NCI-H1694 treated with DMSO at 0.1 percent for 48 hours (cell line): ENCODE measurements at places on chromosomes 5 and 9.
A peak's percentile ranks its signal among the peaks of the same experiment; 100 is the strongest.

GRCh38 chr5:143496943-143497342, 93.5 kb upstream of the NR3C1 start:
- DNase-seq = no peak

DNA sequence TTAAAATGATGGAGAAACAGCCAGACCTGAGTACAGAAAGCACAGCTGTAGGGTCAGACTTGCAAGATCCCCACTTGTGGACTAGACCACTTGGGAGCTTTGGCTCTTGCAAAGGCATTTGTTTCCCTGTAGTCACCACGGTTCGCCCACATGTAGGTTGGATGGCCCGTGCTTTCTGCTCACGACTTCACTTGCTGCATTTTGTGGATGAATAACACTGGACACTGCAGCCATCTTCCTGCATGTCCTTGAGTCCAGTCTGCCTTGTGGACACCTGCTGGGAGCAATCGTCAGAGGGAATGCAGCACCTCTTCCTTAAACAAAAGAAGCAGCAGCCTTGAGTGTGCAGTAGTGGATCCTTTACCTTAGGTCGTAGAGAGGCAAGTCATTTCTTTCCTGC, 372.9 kb upstream of the IRX2 start:
- DNase-seq = no peak

- peak; percentile 15 for DNase-seq
Observed at GRCh38 chr5:124908581-124909451, 162.4 kb upstream of the ZNF608 start.

- no peak for DNase-seq
Observed at GRCh38 chr5:10757922-10758555, 3.0 kb downstream of the DAP start.

- no peak for DNase-seq
Observed at GRCh38 chr9:69899491-69899890, 78.9 kb downstream of the CFAP95 start.

DNA sequence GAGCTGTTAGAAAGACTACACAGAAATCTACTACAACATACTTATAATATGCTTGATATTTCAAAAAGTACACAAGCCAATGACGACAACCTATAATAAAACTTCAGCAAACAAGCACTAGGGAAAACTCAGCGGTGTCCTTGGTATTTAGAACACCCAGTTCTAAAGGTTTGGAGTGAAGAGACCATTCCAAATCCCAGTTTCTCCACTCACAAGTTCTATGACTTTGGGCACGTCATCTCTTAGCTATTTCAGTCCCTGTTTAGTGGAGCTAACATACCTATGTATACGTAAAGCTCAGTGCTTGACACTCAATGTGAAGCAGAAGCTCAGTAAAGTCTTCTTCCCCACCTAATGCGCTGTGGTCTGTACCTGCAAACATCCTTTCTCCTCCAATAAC, 52.8 kb downstream of the MLLT3 start:
- DNase-seq = no peak

GRCh38 chr5:94024101-94024500, 282.7 kb upstream of the POU5F2 start:
- no peak for DNase-seq

DNA sequence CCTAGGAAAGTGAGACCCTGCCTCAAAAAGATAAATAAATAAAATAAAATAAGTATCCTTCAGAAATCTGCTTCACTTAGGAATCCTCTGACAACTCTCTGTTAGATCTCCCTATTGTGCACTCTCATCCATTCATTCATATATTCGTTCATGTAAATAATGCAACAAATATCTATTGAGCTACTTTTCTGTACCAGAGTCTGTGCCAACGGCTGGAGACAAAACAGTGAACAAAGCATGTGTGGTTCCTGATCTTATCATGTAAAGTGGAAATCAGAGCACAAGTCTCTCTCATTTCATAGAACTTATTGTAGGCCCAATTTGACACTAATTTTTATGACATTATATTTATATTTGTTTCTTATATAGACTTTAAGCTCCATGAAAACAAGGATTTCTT, 40.3 kb upstream of the DAB2 start:
- DNase-seq = no peak

DNA sequence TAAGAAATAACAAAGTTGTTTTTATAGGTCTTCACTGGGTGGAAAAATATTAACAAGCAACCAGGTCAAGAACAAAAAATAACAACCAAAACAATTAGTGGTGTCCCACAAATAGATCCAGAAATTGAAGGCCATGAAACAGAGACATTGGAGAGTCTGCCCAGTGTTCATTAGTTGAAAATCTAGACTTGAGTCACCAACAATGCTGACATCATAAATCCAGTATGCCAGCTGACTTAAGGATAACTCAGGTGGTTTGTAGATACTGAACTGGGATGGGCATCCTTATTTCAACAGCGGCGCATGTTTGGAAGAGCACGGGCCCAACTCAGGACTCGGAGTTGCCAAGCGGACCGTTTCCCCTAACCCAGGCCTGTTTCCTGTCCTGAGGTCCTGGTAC, 80.7 kb upstream of the TNFAIP8 start:
- DNase-seq = no peak

- DNase-seq = no peak
Observed at GRCh38 chr9:107485458-107486043, 4.0 kb downstream of the KLF4 start.

- DNase-seq = no peak
Observed at GRCh38 chr5:66224274-66224673, 80.2 kb downstream of the SREK1 start.

DNA sequence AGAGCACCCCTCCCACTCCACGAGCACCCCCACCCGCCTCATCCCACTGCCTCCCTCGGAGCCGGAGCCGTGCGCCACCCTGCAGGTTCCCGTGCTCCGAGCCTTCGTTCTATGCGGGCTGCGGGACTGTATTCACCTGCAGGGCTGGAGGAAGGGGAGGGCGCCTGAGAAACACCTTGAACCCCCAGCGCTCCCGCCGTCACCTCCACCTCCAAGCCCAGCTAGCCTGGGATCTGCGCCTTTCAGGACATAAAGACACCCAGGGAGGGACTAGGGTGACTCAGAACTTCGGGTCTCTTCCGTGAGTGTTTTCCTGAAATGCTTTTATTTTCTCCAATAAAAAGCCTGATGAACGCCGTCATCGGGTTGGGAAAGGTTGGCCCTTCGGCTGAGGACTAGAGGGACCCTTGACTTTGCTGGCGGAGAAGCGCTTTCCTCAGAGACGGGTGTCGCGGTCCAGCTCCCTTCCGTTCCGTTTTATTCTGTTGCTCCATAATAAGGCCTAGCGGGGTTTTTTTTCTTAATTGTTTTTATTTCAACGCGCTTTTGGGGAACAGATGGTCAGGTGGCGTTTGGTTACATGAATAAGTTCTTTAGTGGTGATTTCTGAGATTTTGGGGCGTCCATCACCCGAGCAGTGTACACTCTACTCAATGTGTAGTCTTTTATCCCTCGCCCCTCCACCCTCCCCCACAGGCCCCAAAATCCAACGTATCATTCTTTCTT, 4.6 kb downstream of the TLX3 start:
- no peak for DNase-seq

- DNase-seq = no peak
Observed at GRCh38 chr5:2112173-2113025, 229.7 kb upstream of the IRX4 start.

- no peak for DNase-seq
Observed at GRCh38 chr9:26054600-26055520, 376.6 kb upstream of the TUSC1 start.

DNA sequence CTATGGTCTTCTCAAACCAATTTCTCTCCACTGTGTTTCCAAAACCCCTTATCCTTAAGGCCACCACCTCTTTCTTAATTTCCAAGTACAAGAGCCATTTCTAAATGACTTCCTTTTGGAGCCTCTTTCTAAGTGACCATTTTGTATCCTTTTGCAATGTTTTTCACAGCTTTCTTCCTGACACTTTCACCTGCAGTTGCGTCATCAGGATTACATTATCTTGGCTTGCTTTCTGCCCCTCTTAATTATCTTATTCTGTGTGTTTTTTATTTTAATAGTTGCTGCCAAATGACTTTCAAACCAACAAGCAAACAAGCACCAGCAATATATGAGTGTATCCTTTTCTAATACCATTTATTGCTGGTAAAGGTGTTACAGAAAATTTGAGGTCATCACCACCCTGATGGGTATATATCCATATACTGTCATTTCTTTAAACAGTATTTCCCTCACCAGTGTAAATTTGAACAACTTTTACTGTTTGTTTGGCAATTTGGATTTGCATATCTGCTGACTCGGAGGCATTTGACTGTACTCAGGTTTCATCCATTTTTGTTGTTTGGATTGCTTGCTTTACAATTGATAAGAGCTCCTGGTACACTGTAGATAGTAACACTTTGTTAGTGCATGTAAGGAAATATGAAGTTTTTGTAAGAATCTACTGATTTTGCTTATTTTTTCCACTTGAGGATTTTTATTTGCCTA, 5.4 kb upstream of the ANXA1 start:
- DNase-seq = no peak

DNA sequence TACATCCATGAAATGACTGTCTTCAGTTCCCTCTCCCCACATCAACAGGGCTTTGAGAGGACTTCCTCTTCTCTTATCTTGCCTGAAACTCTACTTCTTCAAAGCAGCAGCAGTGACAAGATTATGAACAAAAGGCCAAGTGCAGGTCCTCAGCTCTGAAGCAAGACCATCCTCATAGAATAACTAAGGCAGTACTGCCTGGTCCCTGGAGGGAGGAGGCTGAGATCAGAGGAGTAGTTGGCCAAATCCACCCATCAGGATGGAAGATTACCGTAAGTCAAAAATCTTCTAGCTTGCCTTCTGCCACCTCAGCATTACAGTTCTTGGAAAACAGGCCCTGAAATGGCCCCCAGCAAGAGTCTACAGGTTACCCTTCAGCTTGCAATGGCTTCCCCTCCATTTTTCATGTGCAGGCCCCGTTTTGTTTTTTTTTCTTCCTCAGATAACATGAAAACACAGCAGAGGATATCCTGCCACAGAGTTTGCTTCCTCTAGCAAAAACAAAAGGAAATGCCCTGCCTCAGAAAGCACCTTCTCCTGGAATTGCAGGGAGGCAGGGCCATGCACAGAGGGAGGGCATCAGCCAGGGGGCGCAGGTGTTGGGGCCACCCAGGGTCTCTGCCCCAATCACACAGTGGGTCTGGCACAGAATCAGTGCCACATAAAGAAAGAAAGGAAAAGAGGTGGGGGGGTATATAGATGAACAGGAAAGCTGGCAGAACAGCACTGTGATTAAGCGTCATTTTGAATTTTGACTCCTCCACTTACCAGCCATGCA, 40.0 kb downstream of the KLHL3 start:
- DNase-seq = no peak

DNA sequence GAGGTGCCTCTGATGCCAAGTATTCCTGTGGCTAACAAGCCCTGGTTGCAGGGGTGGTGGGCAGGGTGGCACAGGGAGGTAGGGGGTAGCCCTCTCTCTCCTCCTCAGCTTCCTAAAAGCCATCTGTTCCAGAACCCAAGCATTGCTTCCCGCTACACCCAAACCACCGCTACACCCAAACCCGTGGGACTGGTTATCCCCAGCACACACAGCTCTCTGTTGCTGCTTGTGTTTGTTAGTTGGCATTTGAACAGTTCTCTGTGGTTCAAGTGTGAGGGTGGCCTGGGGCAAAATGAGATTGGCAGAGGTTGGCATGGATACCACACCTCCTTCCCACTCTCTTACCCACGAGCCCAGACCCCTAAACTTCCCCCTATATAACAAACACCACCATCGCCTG, 40.4 kb downstream of the SPARC start:
- no peak for DNase-seq

DNA sequence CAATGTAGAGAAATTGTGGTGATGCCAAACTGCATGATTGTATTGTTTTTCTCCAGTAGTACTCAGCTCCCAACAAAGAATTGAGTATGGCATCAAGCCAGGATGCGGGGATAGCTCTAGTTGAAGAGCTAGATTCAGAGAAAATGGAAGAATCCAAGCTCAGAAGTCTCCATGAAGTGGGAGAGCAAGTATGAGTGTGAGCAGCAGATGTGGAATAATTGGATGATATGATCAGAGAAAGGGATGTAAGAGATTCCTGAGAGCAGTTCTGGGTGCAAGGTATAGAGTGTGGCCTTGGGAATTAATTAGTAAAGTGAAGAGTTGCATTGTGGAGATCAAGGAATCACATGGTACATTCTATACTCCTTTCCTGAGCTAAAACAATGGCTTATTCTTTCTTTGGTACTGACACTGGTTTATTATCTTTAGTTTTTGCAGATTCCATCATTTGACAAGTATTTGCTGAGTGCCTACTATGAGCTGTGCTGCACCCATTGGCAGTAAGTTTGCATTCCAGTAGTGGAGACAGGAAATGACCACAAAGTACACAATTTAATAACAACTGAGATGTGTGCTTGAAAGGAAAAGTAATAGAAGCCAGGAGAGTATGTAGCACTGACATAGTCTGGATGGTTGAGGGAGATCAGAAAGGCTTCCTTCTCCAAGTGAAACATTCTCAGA, 177.1 kb downstream of the CPLANE1 start:
- no peak for DNase-seq

DNA sequence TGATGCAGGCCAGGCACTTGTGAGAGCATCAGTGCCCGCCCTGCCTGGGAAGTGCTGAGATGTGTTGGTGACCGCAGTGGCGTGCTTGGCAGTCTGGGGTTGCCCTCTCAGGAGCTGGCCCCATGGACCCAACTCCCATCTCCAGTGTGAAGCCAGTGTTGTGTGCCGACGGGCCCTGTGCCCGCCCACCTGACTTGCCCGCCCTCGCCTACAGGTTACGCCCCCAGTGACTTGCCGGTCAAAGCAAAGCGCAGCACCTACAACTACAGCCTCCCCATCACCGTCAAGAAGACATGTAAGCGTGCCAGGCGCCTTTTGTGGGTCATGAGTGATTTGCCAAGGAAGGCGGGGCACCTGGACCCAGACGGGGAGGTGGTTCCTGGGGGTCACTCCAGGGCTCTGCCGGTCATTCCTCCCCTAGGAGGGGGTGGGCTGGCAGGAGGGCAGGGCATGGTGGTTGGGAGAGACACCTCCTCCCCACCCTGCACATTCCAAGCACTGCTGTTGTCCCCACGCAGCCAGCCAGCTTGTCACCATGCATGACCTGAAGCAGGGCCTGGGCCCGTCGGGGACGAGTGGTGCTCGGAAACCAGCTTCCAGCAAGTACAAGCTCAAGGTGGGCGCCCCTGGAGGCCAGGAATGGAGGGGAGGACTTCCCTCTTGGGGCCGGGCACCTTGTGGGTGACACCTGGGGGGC, 7.4 kb upstream of the CEL start:
- DNase-seq = no peak

DNA sequence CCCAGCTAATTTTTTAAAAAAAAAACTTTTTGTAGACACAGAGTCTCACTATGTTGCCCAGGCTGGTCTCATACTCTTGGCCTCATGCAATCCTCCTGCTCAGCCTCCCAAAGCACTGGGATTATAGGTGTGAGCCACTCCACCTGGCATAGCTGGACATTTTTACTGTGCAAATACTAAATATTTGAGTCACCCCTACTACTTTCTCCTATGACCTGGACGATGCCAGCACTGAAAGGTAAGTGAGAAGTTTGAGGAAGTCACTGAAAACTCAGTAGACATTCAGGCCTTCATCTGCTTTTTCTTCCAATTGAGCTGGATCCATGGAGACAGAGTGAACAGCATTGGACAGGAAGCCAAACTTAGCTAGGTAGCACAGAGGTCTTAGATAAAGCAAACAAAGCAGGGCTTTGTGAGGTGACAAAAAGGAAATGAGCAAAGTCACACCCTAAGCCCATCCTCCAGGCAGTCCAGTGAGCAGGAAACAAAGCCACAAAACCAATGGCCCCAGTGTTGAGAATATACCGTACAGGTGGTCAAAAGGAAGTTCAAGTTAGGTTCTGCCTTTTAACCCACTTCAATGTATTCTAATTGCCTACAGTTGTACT, 192.6 kb upstream of the RASA1 start:
- no peak for DNase-seq

GRCh38 chr9:1414711-1415131, 364.6 kb downstream of the DMRT2 start:
- no peak for DNase-seq

- DNase-seq = peak; percentile 67
Observed at GRCh38 chr5:80481019-80481893, 6.6 kb upstream of the FAM151B start.
